ENCODE measurements at places on chromosomes 11 and 22.

GRCh38 chr11:119551420-119552105, 128.6 kb upstream of the THY1 start:
- no peak for DNase-seq

DNA sequence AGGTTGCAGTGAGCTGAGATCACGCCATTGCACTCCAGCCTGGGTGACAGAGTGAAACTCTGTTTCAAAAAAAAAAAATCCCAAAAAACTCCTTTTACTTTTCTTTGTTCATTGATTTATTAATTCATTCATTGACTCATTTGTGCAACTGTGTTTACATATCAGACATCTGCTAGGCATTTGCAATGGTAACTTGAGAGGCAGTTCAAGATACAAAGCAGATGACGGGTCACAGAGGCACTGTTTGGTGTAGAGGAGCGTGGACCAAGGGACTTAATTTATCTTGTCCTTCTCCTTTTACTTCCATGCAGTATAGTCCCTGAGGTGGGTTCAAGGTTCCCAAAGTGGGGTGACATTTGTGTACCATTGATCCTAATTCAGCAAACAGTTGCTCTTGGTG, 71.4 kb downstream of the KIAA1671 start:
- DNase-seq = no peak

DNA sequence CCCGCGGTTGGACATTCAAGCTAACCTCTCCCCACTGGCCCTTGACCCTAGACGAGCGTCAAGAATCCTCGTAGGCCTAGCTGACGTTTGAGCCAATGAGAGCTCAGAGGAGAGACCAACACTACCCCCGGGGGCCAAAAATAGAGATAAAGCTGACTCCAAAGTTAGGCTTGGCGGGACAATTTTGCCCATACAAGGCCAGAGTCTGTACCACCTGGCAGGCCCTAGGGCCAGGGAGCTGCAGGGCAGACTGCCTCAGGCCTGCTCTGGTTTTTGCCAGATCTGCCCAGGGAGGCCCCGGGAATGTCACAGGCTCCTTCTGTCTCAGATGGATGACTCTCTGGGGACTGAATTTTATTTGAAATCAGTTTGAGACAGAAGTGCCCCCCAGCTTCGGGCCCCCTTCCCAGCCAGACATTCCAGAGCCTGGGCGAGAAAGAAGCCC, 40.8 kb upstream of the ACCSL start:
- no peak for DNase-seq

- no peak for DNase-seq
These were observed 506.1 kb upstream of the KIRREL3 start for GRCh38 chr11:127506647-127507046.

DNA sequence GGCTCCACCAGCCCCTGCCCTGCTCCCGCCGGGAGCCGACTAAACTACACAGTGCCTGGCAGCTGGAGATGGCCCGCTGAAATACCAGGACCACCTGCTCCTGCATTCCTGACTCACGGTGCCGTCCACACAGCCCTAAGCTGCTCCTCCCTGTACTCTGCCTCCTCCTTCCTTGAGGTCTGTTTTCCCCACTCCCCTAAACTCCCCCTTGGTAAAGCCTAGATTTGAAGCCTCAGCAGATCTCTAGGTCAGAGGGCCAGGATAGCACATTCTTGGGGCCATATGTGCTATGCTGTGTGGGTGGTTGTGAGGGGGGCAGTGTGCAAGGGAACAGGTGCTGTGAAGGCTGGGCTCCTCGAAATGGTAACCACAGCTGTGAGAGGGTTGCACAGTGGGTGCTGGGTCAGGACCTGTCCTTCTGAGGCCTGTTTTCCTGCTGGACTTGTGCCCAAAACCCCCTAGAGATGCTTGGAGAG, 9.7 kb downstream of the LRFN4 start:
- DNase-seq = no peak

GRCh38 chr11:128670631-128671030, 23.2 kb upstream of the FLI1 start:
- DNase-seq = no peak

GRCh38 chr22:47796128-47796908, 1033.9 kb downstream of the TBC1D22A start:
- no peak for DNase-seq

- DNase-seq = no peak
These were observed 5.8 kb upstream of the TTC12 start for GRCh38 chr11:113308601-113309000.

DNA sequence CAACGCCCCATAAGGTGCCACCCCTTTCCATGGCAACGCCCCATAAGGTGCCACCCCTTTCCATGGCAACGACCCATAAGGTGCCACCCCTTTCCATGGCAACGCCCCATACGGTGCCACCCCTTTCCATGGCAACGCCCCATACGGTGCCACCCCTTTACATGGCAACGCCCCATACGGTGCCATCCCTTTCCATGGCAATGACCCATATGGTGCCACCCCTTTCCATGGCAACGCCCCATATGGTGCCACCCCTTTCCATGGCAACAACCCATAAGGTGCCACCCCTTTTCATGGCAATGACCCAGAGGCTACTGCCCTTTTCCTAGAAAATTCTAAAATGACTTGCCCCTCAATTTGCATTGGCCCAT, 72.1 kb downstream of the BRD1 start:
- DNase-seq = no peak

GRCh38 chr11:105152021-105152512, 12.5 kb upstream of the CARD18 start:
- no peak for DNase-seq

- no peak for DNase-seq
These were observed 44.4 kb downstream of the P4HA3 start for GRCh38 chr11:74267014-74267413.

DNA sequence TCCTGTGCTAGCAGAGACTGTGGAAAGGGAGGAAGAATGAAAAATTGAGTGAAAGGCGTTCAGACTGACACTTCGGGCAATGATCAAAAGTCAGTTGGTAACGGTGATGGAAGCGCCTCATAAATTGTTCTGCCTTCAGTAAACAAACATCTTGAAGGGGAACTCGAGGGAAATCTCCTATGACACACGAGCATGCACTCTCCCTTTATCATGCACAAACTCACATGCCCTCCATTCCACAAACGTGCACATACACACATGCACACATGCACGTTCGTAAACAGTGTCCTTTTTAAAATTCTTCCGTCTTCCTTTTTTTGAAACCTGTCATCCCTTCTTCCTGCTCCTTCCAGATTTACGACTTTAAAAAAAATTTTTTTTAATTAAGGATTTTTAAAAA, 77.8 kb upstream of the TMEM45B start:
- no peak for DNase-seq

GRCh38 chr11:6841694-6842093, 3.8 kb upstream of the OR10A5 start:
- no peak for DNase-seq
